IMR-90 (cell line): ENCODE measurements at places on chromosomes 6 and 20. TPM values are rescaled to one million over a fixed set of nuclear protein-coding genes. Genes with fewer than 3 reads are reported as not detected.

SLC23A2 gene
- 13.5 and 14.4 TPM in 2 replicates for polyA plus RNA-seq

ESR1 gene
- polyA plus RNA-seq: not detected in 2 replicates

RARS2 gene
- 16.2 and 19.9 TPM in 2 replicates for polyA plus RNA-seq

GABRR1 gene
- polyA plus RNA-seq: not detected in 2 replicates

MYCT1 gene
- polyA plus RNA-seq: 0.79 and 0.89 TPM in 2 replicates

C20orf96 gene
- polyA plus RNA-seq: 9.4 and 9.8 TPM in 2 replicates

SPAG4 gene
- 5.5 and 5.8 TPM in 2 replicates for polyA plus RNA-seq

GRM4 gene
- 0.02 and 0.03 TPM in 2 replicates for polyA plus RNA-seq

CYP39A1 gene
- 0.03 TPM in 1 of 2 replicates, not detected in the other for polyA plus RNA-seq

FRS3 gene
- polyA plus RNA-seq: 3.8 and 4.3 TPM in 2 replicates

WFDC2 gene
- polyA plus RNA-seq: not detected in 2 replicates

SOX18 gene
- polyA plus RNA-seq: not detected in 2 replicates

CEP85L gene
- 2.0 and 2.3 TPM in 2 replicates for polyA plus RNA-seq

MATN4 gene
- polyA plus RNA-seq: 0.12 and 0.13 TPM in 2 replicates

PXMP4 gene
- polyA plus RNA-seq: 7.1 TPM in 2 replicates

- no peak for DNase-seq
These were observed 77.5 kb upstream of the AKIRIN2 start for GRCh38 chr6:87779542-87779941.

GRCh38 chr6:14767226-14767625, 478.6 kb upstream of the JARID2 start:
- DNase-seq: no peak

DNA sequence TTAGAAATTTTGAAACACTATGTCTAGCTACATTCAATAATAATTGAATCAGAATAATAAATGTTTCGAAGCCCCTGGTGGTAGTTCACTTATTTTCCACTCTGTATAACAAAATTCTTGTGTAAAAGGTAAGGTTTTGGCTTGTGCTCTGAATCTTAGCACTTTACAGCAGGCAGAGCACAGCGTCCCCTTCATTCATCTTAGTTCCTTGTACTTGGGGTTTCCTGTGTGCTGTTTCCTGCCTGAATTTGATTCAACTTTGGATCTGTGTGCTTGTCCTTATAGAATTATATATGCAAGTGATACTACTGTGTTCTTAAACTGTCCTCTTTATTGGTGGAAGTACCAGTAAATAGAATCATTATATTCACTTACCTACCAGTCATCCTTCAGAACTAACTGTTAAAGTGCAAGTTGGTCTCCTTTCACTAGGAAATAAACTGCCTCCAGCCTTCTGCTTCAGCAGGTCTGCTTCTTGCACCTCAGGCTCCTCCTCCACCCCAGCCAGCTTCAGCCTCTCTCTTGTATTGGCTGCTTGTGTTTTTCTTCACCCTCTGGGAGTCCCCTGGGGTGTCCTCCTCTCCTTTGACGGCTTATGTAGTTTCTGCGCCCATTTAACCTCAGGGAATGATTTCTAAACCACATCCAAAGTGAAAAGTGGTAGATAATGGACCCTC, 28.8 kb upstream of the TULP4 start:
- DNase-seq: peak; percentile 67

GRCh38 chr6:113377362-113377942, 479.7 kb upstream of the MARCKS start:
- DNase-seq: no peak

- DNase-seq: peak; percentile 66
These were observed 107.8 kb downstream of the SYNE1 start for GRCh38 chr6:152529369-152529768.

GRCh38 chr20:32354592-32355416, 3.3 kb upstream of the ASXL1 start:
- peak; percentile 76 for DNase-seq

GRCh38 chr6:145498425-145498824, 236.9 kb downstream of the EPM2A start:
- DNase-seq: no peak

GRCh38 chr6:44004625-44005506, 122.4 kb downstream of the MRPL14 start:
- DNase-seq: peak; percentile 33

GRCh38 chr6:31620586-31621319, at the start of gene PRRC2A:
PRRC2A (plus strand) TSS chr6:31620715; CDS start chr6:31622790, 2,075 bp downstream.
- peak; percentile 59 for DNase-seq

DNA sequence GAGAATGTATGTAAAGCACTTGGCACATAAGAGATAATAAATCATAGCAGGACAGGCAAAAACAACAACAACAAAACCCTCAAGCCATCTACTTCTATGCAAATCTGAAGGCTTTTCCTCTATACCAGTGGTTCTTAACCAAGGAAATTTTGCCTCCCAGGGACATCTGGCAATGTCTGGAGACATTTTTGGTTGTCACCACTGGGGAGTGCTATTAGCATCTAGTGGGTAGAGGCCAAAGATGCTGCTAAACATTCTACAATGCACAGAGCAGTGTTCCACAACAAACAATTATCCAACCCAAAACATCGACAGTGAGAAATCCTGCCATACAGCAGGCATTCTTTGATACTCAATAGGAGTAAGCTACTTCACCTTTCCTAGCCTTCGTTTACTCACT, 28.2 kb downstream of the NDRG3 start:
- DNase-seq: no peak

- DNase-seq: no peak
These were observed 84.1 kb downstream of the CD24 start for GRCh38 chr6:106890447-106890846.

DNA sequence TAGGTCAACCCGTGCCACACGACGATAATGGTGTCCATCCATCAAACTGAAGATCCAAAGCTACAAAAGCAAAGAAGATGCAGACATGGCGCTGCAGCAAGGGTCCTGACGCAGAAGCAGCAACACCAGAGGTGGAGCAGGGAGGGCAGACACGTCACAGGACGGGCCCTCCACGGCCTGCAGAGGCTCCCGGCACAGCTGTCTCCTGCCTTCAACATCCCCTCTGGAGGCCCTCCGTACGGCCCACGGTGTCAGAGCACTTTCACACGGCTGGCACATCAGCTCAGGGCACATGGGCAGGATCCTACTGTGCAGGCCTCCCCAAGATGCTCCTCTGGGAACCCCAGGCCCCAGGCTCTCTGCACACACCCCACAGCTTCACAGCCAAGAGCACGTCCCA, 37.6 kb downstream of the WDR27 start:
- no peak for DNase-seq

DNA sequence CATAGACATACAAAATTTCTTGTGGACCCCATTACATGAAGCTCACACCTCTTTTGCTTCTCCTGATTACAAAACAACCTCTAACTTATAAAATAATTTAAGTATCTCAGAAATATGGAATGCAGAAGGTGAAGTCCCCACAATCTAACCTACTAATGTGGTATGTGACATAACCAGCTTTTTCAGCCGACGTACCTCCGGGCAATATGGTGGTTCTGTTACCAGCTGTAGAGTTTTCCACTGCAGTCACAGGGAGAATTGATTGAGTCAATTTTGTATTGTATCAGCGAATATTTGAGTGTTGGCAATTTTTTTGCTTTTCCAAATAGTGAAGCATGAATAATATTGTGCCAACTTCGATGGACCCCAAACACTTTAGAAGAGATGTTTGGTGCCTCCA, 15.7 kb upstream of the SPO11 start:
- no peak for DNase-seq

GRCh38 chr6:99409672-99410071, 15.4 kb downstream of the PNISR start:
- peak; percentile 39 for DNase-seq

DNA sequence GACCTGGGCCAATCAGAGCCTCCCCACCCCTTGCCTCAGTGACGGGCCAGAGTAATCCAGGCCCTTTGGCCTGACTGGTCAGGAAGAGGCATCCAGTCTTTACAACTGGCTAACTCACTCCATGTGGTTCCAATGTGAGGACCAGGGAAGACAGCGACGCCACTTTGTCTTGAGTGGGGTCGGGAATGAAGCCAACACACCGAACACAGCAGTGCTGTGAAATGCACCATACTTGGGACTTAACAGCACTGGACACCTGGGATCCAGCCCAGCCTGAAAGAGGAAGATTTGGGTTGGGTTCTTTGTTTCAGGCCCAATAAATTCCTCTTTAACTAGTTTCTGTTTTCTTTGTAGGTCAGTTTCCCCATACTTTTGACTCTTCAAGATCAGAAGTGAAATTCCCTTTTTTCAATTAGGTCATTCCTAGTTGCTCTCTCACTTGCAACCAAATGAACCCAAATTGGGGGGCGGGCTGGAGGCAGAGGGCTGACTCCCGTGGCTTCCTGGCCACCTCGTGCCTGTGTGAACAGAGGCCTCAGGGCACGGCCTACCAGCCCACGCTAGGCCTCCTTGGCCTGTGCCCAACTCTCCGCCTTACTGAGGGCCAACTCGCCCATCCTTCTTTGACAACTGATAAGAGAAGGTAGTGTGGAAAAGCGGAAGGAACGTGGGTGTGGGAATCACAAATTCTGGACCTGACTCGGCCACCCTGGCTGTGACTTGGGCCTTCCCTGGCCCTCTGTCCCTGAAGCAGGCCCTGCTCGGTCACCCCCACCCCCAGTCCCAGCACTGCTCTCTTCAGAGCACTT, 17.1 kb downstream of the SULF2 start:
- no peak for DNase-seq

- DNase-seq: peak; percentile 19
These were observed 32.8 kb upstream of the ZNFX1 start for GRCh38 chr20:49310705-49311104.

DNA sequence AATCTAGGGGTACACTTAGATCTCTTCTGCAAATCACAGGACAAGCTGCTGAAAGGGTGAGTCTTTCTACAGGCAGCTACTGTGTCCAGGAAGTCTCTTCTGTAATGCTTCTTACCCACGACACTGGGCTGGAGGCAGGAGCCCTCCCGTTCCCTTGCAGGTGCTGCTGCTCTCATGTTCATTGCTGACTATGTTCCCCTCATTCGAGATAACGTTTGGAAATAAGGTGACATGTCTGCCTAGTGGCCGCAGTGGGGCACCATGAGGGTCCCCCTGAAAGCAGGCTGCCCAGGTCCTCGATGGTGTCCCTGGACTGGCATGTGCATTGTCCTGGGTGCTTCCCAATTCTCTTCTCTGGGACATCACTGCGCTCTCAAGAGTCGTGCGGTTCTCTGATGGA, 74.7 kb downstream of the SYNJ2 start:
- DNase-seq: no peak

GRCh38 chr6:44954281-44954680, 373.8 kb upstream of the RUNX2 start:
- DNase-seq: no peak

GRCh38 chr6:90467546-90467945, 119.3 kb downstream of the MAP3K7 start:
- DNase-seq: no peak

DNA sequence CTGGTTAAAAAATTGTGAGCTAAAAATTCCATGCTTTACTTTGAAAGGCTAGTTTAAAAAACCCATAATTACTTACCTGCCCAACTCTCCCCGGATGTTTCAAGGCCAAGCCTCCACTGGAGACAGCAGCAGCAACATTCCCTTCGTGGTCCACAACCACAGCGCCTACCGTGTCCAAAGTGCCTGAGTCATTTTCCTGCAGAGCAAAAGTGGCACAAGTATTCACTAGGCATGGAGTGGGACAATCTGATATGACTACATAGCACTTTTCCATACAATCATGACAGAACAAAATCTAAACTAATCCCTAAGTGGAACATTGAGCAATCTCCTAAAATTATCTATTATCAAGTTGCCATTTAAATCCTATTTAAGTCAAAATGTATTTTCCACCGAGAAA, 104.8 kb downstream of the TASP1 start:
- no peak for DNase-seq

DNA sequence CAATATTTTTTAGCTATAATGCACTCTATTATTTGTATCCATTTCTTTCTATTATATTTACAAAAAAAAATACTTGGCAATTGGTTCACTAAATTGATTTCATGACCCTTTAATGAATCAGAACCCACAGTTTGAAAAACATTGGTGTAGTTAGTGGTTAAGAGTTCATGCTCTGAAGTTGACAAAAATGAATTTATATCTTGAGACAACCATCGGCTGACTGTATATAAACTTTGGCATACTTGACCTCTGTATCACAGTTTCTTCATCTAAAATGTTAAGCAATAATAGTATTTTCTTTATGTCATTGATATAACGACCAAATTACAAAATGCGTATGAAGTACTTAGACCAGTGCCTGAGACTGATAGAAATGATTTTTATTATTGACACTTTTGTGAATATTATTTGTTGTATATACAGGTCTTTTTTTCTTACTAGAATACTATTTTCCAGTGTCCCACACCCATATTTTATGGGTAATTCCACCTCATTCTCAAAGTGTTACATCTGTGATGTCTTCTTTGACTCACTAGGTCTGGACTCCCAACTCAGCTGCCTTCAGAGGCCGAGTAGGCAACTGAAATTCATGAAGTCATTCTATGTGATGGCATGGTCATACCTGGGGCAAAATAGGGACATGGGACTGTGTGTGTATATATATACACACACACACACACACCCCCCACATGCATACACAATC, 459.2 kb downstream of the RFPL4B start:
- DNase-seq: peak; percentile 80

DNA sequence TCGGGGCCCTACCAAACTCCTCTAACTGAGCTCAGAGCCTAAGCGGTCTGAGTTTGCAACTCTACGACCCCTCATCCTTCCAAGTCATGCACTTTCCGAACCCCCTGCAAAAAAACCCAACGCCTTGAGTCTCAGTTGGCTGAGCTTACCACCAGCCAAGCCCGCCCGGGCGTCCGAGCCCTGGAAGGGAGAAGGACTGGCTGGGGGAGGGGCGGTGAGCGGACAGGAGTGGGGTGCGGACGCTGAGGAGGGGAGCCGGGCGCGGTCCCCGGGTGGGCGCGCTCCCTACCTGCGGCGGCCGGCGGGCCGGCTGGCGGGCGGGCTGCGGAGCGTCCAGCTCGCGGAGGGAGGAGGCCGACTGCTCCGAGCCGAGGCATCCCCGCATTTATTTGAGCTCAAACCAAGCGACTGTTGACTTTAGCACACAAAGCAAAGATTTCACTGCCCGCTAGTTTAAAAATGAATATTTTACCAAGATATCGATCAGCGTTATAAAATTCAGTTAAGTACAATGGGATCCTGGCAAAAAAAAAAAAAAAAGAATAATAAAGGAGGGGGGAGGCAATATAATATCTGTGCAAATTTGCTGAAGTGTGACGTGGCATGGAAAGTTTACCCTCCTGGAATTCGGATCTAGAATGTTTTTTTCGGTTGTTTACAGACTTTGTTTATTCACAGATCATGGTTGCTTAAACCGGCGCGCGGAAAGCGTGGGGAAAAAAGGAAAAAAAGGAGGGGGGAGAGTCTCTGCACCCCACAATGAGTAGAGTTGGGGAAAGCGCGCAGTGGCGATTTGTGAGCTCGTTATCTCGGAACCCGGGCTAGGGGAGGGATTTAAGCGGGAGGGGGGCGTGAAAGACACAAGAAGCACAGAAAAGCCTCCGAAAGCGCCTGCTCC, 5.9 kb downstream of the FOXA2 start:
- no peak for DNase-seq

DNA sequence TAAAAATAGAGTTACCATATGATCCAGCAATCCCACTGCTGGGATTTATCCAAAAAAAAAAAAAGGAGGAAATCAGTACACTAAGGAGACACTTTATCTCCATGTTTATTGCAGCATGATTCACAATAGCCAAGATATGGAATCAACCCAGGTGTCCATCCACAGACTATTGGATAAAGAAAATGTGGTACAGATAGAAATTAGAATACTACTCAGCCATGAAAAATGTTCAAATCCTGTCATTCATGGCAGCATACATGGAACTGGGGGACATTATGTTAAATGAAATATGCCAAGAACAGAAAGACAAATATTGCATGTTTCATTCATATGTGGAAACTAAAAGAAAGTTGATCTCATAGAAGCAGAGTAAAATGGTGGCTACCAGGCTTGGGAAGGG, 75.3 kb downstream of the ERMARD start:
- no peak for DNase-seq

GRCh38 chr6:11217360-11218101, 14.9 kb downstream of the NEDD9 start:
- no peak for DNase-seq
